Type B pancreatic cell (in vitro differentiated cells): ENCODE measurements at places on chromosomes 1 and 21. TPM values are rescaled to one million over a fixed set of nuclear protein-coding genes. Genes with fewer than 3 reads are reported as not detected.

CFHR1 gene
- not detected in 2 replicates for total RNA-seq

NTRK1 gene
- 0.12 and 6.6 TPM in 2 replicates for total RNA-seq

PIGV gene
- 13.3 and 15.3 TPM in 2 replicates for total RNA-seq

IGSF3 gene
- 42.9 and 48.4 TPM in 2 replicates for total RNA-seq

PI4KB gene
- total RNA-seq = 59.6 and 60.7 TPM in 2 replicates

LRRN2 gene
- total RNA-seq = 3.4 and 19.0 TPM in 2 replicates

CYP2J2 gene
- 1.5 and 1.8 TPM in 2 replicates for total RNA-seq

REN gene
- total RNA-seq = 0.69 and 1.2 TPM in 2 replicates

AMY1A gene
- not detected in 2 replicates for total RNA-seq

CYP4A22 gene
- total RNA-seq = not detected in 2 replicates

CLCA1 gene
- 4.9 and 10.1 TPM in 2 replicates for total RNA-seq

NBPF6 gene
- total RNA-seq = not detected in 2 replicates

METTL18 gene
- total RNA-seq = 10.2 and 11.0 TPM in 2 replicates

CCDC27 gene
- not detected in 2 replicates for total RNA-seq

TNFRSF9 gene
- 0.39 and 3.8 TPM in 2 replicates for total RNA-seq

PSRC1 gene
- total RNA-seq = 10.3 and 46.2 TPM in 2 replicates

HSD3B1 gene
- total RNA-seq = 1.3 and 10.3 TPM in 2 replicates

OPRD1 gene
- 1.1 and 1.5 TPM in 2 replicates for total RNA-seq

INTS7 gene
- total RNA-seq = 18.6 and 23.9 TPM in 2 replicates

PTCH2 gene
- total RNA-seq = 1.6 and 3.4 TPM in 2 replicates

DNA sequence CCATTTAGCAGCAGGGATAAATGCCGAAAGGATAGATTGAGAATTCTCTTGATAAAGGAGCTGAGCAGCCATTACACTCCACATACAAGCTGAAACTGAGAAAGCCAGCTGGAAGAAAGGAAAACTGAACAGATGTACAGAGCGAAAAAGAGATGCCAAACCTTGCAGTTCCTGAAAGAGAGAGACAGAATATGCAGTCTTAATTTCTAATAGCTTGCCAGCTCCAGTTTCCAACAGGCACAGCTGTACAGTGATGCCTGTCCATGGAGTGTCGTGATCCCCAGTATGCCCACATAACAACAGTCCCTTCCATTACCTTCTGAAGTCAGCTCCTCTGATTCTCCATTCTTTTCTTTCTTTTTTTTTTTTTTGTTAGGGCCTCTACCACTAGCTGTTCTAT lies 22.7 kb downstream of the ABL2 start:
- DNase-seq = no peak

DNA sequence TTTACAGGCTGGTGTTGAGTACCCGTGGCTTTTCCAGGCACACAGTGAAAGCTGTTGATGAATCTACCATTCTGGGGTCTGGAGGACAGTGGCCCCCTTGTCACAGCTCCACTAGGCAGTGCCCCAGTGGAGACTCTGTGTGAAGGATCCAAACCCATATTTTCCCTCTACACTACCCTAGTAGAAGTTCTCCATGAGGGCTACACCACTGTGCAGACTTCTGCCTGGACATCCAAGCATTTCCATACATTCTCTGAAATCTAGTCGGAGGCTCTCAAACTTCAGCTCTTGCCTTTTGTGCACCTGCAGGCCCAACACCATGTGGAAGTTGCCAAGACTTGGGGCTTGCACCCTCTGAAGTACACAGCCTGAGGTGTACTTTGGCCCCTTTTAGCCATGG lies 227.8 kb downstream of the BACH1 start:
- DNase-seq = no peak

DNA sequence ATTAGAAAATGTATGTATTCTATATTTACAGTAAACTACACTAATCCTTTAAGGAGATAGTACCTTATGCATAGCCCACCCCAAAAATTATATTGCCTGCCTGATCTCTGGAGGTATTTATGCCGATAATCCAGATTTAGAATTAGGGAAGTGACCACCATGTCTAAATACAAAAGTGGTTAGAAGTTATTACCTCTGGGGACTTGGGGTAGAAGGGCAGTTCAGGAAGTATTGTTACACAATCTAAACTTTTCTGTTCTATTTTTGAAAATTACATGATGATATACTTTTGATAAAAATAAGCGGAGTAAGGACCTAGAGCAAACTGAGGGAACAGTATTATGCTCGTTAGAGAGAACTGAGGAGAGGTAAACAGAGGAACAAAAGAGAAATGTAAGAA lies 90.5 kb upstream of the ZP4 start:
- no peak for DNase-seq

DNA sequence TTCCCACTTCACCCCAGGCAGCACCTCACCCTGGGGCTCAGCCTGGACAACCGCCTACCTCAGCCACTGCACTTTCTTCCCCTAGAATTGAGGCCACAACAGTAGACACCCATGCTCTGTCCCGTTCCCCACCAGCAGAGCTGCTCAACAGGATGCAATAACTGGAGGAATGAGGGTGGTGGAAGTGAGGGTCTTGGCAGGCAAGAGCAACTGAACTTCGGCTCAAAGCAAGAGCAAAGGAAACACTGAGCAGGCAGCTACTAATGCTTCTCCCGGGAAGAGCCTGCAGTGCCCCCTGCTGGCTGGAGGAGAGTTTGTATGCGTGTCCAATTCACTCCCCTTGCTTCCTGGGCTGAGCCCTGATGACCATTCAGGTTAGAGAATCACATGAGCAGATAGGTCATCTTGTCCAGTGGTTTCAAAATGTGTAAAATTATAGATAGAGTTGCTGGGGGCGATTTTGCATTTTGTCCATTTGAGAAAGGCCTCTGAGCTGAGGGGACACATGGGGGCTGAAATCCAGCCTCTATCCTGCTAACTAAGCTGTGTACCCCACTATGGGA lies 13.9 kb downstream of the NT5C1A start:
- DNase-seq = no peak

DNA sequence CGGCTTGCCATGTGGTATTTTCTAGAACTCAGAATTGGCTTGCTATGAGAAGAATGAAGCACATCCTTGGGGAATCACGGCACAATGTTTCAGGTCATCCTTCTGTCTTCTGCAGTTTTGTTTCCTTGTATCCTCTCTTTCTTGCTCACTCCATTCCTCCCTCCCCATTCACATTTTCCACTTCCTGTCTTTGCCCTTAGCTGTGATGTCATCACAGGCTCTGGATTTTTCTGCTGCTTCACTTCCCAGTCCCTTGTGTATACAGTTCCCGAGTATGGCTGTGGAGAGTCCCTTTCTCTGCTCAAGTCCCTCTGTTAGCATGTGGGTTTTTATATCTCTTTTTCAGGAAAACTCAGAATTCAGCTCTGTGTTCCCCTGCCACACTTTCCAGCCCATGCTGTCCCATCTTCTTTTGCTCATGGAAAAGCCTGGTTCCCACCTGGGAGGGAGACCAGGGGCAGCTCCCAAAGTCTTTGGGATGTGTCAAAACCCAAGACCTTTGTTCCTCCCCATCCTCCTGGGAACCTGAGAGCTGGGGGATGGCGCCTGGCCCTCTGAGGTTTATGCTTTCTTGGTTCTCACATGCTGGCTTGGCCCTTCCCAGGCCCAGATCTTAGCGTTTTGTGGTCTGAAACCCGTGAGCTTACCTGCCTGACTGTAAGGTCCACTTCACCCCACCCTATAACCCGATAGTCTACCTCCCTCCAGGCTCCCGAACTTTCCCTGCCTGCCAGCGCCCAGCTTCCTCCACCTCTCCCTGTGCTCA lies 4.8 kb upstream of the RGS16 start:
- DNase-seq = no peak

DNA sequence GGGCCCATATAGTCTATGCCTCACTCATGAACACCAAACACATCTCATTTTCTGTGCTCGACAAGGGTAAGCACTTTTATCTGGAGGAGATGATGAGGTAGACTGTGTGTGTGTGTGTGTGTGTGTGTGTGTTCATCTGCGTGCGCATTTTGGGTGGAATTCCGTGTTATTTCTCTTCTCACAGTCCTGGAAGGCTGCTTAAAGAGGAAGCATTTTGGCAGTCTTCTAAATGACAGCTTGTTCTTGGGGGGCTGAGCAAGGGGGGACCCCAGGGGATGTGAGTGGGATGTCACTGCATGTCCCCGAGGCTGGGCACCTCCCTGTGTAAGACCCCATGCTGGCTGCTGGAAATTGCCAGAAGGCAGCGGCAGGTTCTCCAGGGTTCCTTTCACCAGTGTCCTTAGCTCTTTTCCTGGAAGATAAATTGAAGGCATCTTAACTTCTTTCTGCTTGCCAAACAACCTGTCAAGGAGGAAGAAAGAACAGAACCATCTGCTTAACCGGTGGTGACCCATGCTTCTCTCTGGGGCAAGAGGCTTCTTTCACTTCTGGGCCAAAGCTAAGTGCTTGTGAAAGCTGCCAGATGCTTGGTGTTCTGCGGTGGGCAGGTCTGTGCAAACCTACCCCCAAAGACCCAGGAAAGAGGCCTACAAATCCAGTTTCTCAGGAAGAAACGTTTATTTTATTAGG lies 9.9 kb upstream of the RD3 start:
- DNase-seq = no peak

GRCh38 chr1:224433701-224434672 lies 610 bp downstream of the WDR26 start:
- DNase-seq = no peak

DNA sequence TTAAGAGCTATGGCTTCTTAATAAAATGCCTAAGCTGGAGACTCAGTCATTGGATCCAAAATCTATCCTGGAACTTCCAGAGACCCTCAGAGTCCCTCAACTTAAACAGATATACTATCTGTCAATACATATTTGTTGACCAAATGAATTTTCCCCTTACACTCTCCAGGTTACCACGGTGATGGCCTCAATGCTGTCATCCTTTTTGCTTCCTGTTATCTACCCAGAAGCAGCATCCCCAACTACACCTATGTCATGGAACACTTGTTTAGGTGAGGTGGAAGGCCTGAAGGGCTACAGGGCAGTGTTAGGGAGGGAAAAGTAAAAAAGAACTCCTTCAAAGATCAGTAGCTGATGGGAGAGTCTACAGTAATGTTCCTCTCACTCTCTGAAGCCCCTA lies 4.4 kb upstream of the C1orf56 start:
- DNase-seq = no peak

GRCh38 chr1:215987092-215987875 lies 420.2 kb downstream of the KCTD3 start:
- DNase-seq = no peak

DNA sequence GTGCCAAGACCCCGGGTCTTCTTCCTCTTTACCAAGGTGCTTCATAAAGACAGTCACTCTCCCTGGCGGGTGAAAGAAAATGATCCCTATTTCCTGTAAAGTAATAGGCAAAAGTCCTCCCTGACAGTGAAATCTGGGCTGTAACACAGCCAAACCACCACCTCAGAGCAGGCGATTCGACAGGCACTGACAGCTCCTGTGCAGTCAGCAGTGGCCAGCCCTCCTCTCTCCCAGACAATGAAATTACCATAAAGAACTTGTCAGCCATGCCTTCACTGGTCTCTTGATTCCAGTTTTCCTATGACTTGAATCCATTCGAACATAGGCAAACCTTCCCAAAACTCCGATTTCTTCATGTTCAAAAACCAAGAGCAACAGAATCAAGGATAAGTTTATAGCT lies 492.2 kb upstream of the DAB1 start:
- DNase-seq = no peak

- no peak for DNase-seq
These were observed 1077.2 kb downstream of the TTLL7 start for GRCh38 chr1:82921759-82922158.

- DNase-seq = no peak
These were observed 9.1 kb upstream of the SYTL1 start for GRCh38 chr1:27332536-27333281.

DNA sequence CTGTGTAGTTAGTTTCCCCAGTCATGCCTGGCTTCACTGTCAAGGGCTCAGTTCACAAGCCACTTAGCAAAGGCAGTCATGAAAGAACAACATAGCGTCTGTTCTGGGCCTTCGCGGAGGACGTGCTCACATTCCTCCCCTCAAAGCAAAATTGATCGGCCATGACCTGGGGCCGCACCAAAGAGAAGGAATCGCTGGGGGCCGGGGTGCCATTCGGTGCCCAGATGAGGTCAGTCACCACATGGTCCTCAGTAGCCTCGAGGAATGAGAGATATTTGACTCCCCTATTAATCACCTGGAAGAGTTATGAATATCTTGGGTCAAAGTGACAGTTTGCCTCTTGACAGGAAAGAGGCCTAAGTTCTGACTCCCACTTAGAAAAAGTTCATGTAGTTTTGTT lies 251.1 kb upstream of the JUN start:
- DNase-seq = no peak

GRCh38 chr1:200302192-200302920 lies 107.5 kb downstream of the ZNF281 start:
- no peak for DNase-seq

DNA sequence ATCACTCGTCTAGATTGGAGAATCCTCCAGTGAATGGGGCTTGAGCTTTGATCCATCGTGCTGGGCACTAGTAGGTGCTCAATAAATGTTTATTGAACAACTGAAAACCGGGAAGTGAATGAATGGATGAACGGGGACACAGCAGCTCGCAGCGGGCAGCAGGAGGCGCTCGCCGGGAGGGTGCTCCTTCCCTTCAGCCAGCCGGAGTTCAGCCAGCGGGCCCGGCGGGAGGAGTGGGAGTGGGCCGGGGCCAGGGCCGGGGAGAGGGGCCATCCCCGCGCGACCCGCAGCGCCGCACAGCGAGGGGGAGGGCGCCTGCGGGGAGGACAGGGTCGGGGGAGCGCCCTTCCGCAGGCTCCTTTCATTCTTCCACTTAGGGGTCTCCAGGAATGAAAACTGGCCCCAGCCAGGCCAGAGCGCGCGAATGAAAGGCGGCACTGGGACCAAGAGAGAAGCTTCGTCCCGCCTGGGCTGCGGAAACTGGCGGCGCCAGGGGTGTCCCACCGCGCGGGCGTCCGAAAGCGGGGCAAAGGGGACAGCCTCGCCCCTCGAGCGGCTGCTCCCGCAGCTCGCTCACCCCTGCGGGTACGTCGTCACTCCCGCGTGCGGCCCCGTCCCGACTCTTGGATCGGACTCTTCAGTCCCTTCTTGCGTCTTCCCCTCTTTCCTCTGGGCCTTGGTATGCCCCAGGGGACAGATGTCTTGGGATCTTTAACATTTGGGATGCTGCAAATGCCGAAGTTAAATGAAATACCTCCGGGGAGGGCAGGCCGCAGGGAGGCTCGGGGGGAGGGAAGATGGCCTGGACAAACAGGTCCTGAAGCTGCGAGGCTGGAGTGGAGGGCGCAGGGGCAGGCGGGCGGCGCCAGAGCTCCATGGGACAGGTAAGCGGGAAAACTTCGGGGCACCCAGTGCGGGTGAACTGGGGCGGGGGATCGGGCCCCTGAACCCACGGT lies 3.6 kb upstream of the INAVA start:
- peak; percentile 77 for DNase-seq

DNA sequence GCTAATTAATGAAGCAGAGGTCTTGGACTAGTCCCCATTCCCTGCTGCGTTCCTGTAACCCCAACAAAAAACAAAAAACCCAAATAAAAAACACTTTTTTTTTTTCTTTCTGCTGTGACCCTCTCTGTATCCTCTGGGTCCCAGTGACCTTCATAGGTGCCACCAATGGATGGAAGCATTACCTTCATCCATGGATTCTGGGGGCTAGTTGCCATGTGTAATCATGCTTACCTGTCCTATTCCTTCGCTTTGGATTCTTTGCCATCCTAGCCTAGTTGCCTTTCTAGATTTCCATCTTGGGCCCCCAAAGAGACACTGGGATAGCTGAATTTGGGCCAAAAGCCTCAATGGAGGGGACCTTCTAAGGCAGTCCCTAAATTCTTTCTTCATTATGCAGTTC lies 1208.7 kb downstream of the BRINP3 start:
- no peak for DNase-seq
